Fibroblast of mammary gland (primary cell): ENCODE measurements at places on chromosomes 4 and X.

DNA sequence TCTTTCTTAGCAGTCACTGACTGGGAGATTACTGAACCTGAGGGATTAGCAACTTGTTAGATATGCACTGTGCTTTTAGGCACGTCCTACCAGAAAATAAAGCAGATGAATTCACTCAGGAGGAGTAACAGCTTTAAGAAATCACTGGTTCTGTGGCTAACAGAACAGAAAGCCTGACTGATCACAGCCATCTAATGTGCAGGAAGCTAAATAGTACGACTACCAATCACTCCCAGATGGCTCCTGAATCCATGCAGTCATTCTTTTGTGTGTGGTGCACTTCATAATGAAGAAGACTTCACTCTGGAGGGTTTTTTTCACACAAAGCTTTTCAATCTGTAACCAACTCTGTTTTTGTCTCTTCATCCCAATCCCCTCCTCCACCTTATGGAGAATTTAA, 305.3 kb upstream of the INTU start:
- DNase-seq: no peak

GRCh38 chr4:116064331-116064730, 950.9 kb upstream of the NDST4 start:
- DNase-seq: no peak

DNA sequence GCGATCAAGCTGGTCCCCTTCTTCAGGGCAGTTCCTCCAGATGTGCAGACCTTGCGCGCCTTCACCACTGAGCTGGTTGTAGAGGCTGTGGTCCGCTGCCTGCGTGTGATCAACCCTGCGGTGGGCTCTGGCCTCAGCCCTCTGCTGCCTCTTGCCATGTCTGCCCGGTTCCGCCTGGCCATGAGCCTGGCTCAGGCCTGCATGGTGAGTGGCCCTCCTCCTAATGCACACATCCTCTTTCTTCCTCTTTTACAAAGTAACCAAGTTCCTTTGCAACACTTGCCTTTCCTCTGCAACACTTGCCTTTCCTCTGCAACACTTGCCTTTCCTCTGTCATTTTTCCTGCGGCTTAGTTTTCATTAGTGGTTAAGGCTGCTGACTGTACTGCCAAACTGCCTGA, 1.8 kb downstream of the CCDC22 start:
- no peak for DNase-seq

- no peak for DNase-seq
These were observed 40.8 kb upstream of the TADA2B start for GRCh38 chr4:7002336-7002735.

GRCh38 chr4:80254114-80254513, 12.3 kb upstream of the FGF5 start:
- no peak for DNase-seq

- no peak for DNase-seq
These were observed 170.8 kb upstream of the NUDT6 start for GRCh38 chr4:123093236-123093635.

- DNase-seq: no peak
These were observed 11.2 kb downstream of the PAGE3 start for GRCh38 chrX:55253528-55253927.

DNA sequence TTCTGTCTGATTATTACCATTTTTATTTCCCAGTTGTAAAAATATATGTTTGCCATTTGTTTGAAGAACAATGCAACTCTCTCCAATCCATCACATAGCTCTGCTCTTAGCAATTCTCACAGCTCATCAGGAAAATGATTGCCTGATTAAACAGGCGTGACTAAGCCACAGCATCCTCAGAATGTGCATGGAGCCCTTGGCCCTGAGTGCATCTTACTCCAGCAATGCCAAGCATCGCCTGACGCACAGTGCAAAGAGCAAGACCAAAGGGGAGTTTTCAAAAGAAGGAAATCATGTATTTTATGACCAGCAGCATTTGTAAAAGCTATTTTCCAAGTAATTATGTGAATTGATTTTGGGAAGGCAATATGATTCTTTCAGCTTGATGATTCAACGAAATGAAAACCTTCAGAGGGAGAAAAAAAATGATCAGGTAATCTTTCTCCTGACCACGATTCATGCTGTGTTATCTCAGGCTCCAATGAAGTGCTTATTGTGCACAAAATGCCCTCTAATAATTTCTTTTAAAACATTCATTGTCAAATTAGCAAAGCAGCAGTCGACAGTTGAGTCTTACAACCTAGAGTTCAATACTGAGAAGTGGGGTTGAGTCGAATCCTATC, 138.0 kb upstream of the FAM9B start:
- peak; percentile 57 for DNase-seq
